Activated naive CD8-positive, alpha-beta T cell treated with anti-CD3 and anti-CD28 coated beads, Interleukin-2, amount 10 ng/mL, durations not matched to agents 7 days and 5 days (primary cell): ENCODE measurements at places on chromosomes 3 and 15. TPM values are rescaled to one million over a fixed set of nuclear protein-coding genes. Genes with fewer than 3 reads are reported as not detected.

TP63 gene
- total RNA-seq, result 0.53 TPM

DNA sequence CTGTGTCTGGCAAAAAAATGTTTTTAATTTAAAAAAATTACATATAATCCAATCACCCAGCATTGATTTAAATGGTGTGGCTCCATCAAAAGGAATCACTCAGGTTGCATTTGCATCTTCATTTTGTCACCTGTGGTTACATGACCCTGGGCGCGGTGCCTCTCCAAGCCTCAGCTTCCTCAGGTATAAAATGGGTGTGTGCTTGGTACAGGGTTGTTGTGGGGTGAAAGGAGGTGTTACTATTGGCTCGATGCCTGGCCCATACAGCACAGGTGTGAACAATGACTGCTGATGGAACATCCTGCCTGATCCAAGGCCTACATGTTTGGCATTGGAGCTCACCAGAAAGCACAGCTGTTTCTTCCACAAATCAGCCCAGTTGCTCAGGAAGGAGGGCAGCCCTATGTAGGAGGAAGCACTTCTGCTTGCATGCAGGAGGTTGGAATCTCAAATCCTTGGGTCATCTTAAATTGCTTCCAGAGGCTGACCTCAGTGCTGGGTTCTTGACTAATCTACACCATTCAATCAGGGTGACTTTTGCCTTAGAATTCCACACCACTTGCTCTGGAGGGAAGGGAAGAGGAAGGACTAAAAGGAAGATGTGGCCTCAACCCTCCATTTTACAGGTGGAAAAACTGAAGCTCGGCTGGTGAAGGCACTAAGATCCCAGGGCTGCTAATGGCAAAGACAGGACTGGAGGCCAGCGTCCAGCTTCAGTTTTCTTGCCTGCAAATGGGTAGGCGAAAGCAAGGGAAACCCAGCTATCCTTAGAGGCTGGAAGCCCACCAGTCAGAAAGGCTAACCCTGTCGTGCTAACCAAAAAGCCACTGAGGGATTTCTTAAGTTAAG lies 31.7 kb downstream of the BHLHE40 start:
- H3K4me3 ChIP-seq, result peak overlapping the region; percentile 75
- peak overlapping the region; percentile 95 for H3K27ac ChIP-seq
- peak; percentile 63 for DNase-seq
- H3K4me1 ChIP-seq, result peaks cover 73% of the 10 kb centered on the region

ZMAT3 gene
- total RNA-seq, result 21.1 TPM

DNA sequence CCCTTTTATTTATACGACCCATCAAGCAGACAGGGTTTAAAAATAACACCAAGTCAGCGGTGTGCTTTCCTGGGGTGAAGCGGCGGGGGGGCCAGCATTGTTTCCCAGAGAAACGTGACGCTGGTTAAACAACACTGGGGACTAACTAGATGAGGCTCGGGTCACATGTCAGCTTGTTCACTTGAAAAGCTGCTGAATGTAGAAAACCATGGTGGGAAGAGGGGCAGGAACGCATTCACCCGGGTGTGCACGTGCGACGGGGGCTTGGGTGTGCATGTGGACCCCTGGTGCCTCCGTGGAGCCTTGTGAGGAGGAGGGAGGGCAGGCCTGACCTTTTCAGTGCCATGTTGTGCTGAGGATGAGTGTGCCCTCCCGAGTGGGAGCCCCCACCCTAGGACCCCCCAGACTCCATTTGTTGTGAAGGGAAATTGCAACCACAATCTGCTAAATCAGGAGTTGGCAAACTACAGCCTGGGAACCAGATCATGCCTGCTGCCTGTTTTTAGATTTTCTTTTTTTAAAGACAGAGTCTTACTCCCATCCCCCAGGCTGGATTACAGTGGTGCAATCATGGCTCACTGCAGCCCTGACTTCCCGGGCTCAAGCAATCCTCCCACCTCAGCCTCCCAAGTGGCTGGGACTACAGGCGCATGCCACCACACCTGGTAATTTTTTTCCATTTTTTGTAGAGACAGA lies 70.4 kb upstream of the CMTM7 start:
- DNase-seq, result no peak
- H3K27ac ChIP-seq, result no peak overlapping the region
- H3K27me3 ChIP-seq, result peaks cover 2% of the 10 kb centered on the region
- no peak overlapping the region for H3K4me3 ChIP-seq
- no peaks in the 10 kb centered on the region for H3K4me1 ChIP-seq
- no peaks in the 10 kb centered on the region for H3K36me3 ChIP-seq

DNA sequence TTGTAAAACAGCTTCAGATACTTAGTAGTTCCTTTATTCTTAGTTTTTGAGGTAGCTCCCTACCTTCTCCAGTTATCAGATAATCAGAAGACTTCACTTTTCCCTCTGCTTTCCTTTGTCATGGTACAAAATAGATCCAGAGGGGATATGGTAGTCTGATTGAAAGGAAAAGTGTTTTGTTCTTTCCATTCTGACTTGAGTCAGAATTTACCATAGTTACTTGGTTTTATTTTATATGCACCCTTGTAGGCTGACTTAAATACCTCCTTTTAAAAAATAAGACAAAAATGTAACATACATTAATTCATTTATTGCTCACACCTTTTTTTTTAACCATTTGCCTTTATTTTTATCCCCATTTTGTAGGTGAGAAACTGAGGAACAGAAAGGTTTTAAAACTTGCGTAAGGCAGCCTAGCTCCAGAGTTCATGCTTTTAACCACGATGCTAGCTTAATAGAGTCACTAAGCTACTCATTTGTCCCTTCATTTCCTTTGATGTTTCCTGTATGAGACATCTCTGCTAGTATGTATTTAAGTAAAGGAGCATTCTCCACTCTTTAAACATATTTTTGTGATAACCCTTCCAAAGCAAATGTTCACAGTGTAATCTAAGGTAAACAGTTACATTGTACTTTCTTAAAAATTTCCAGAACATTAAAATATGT lies 187.5 kb downstream of the KLHL25 start:
- peaks cover 18% of the 10 kb centered on the region for H3K36me3 ChIP-seq
- no peak overlapping the region for H3K27ac ChIP-seq
- H3K27me3 ChIP-seq, result no peaks in the 10 kb centered on the region
- no peak for DNase-seq
- H3K4me3 ChIP-seq, result no peak overlapping the region

KBTBD12 gene
- total RNA-seq, result not detected

GRCh38 chr15:90907051-90907660 lies 4.1 kb downstream of the MAN2A2 start:
- no peaks in the 10 kb centered on the region for H3K27me3 ChIP-seq
- no peak for DNase-seq
- peaks cover 12% of the 10 kb centered on the region for H3K4me1 ChIP-seq
- peaks cover 16% of the 10 kb centered on the region for H3K36me3 ChIP-seq

DNA sequence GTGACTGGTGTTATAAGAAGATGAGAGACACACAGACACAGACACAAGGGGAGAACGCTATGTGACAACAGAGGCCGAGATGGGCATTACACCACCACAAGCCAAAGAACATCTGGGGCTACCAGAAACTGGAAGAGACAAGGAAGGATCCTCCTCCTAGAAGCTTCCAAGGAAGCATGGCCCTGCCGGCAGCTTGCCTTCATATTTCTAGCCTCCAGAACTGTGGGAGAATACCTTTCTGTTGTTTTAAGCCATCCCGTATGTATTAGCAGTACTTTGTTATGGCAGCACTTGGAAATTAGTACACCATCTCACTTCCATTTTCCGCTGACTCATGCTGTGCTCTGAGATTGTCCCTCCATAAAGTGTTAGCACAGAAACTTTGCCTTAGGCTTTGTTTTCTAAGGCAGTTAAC lies 38.7 kb upstream of the CA12 start:
- H3K4me3 ChIP-seq, result no peak overlapping the region
- no peak overlapping the region for H3K27ac ChIP-seq
- no peak for DNase-seq
- no peaks in the 10 kb centered on the region for H3K27me3 ChIP-seq
- peaks cover 2% of the 10 kb centered on the region for H3K4me1 ChIP-seq
